Mesenchymal stem cell (in vitro differentiated cells and primary cell): ENCODE measurements at places on chromosomes 1 and 21.

GRCh38 chr1:96887501-96887900 is 165.9 kb downstream of the PTBP2 start:
- no peak for DNase-seq

- DNase-seq: no peak
Observed at GRCh38 chr1:203860396-203861025, 888 bp upstream of the SNRPE start.

GRCh38 chr21:42704861-42705260 is 51.4 kb downstream of the PDE9A start:
- no peak for DNase-seq

DNA sequence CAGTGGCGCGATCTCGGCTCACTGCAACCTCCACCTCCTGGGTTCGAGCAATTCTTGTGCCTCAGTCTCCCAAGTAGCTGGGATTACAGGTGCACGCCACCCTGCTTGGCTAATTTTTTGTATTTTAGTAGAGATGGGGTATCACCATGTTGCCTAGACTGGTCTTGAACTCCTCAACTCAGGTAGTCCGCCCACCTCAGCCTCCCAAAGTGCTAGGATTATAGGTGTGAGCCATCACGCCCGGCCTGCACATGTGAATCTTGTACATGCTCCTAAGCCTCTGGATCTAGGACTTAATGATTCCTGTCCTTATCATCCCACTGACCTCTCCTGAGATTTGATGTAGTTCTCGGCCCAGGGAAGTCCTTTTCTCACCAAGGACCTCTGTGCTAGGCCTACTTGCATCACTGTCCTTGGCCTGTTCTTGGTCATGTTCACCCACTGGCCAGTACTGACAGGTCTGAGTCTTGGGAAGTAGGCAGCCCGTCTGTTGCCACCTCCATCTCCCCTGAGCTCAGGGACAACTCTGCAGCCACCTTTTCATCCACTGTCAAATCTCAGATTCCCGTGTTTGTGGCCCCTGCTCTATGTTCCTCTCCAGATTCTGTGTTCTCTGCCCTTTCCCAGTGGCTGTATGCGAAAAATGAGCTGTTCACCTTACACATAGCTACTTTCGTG is 9.4 kb downstream of the HYI start:
- no peak for DNase-seq

DNA sequence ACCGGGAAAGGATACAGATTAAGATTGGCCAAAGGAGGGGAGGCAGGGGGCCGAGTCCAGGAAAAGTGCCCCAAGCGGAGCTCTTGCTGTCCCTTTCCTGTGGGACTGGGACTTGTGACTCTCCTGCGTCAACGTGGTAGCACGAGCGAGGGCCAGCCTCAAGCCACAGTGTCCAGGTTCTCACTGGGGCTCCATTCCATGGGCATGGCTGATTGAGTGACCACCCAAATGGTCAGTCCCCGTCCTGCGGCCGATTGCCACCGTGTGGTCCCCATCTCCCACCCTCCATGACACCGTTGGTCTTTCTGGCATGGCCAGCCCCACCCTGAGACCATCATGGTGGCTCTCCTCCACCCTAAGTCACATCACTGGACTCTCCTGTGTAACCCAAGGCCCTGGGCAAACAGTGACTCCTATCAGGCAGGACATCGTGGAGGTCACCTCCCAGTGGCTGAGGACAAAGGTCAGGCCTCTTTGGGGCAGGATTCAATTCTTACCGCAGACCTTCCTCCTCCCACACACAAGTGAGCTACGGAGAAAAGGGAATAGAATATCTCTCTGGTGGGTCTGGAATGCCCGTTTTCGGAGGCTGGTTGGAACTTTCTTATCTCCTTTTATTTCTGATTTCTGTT is 8.9 kb upstream of the C1orf174 start:
- no peak for DNase-seq

GRCh38 chr1:24572301-24572700 is 16.4 kb downstream of the NCMAP start:
- DNase-seq: no peak

GRCh38 chr1:26287033-26287711 is 7.3 kb downstream of the SH3BGRL3 start:
- DNase-seq: peak; percentile 21

GRCh38 chr1:161013488-161014230 is 7.3 kb downstream of the F11R start:
- peak; percentile 87 for DNase-seq

DNA sequence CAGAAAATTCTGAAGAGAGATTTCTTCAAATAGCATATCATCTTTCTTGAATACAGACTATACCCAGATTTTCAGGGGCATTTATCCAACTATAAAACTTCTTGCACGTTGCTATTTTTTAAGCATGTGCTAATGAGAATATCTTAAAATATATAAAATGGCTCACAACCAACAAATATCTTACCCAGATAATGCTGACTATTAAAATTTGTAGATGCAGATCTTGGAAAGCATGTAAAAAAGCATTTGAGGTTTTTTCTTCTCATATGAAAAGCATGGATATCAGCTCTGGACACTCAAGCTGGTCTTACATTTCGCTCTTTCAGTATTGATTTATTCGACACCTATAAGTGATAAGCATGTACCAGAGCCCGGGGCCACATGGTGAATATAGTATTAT is 1187.7 kb upstream of the ADGRL4 start:
- no peak for DNase-seq

DNA sequence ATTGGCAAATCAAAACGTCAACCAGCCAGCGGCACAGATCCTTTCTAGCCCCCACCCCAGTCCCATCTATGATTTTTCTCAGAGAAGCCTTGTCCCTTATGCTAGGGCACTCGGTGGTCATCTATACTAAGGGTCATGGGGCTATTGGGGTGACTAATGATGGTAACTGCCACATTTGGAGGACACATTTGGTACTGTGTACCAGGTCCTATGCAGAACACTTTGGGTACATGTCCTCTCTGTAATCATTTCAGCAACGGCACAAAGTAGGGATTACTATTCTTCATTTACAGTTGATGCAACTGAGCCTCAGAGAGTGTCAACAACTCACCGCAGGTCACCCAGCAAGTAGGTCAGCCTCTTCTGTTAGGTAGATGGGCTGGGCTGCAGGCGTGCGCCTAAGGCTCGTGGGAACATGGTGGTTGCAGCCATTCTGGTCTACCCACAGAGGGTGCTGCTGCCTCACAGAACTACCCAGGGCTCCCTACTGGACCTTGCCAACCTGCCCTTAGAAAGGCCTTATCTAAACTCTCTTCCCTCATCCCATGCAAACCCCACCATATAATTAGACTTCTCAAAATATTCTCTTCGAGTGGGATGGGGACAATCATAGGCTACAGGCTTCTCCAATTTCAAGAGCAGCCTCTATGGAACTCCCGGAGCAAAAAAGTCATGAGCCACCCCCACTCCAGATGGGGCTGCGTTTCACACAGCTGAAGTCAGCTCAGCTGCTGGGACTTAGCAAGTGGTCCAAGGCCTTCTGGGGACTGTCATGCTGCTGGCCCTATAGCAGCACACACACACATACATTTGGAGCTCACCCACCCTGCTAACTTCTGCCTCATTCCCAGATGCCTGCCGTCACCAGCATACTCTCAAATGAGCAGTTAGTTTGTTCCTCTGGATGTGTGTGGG is 5.8 kb upstream of the SDHB start:
- peak; percentile 74 for DNase-seq

GRCh38 chr21:45355573-45355972 is 49.4 kb upstream of the COL18A1 start:
- no peak for DNase-seq

DNA sequence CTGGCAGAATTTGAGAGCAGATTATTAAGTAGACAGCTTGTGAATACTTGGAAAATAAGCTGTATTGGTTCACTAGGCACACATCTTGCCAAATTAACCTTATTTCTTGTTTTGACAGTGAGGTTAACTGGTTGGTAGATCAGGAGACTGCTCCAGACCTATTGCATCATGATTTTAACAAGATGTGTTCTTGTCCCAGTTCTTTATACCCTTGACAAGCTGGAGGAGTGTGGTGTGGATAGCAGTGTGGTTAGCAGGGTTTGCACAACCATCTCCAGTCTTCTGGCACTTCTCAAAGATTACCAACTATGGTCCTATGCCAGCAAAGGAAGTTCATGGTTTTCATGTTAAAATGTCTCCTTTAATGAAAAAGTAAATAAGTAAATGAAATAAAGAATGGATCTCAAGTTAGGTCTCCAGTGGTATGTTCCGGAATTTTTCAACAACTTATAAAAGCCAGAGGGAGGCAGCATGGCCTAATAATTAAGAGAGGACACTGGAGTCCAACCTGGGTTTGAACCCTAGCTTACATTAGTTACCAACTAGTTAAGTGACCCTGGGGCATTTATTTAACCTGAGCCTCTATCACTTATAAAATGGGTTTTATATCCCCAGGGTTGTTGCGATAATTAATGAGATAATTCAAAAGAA is 34.1 kb downstream of the DDX20 start:
- peak; percentile 15 for DNase-seq

GRCh38 chr1:90475631-90476030 is 241.5 kb downstream of the BARHL2 start:
- DNase-seq: no peak

DNA sequence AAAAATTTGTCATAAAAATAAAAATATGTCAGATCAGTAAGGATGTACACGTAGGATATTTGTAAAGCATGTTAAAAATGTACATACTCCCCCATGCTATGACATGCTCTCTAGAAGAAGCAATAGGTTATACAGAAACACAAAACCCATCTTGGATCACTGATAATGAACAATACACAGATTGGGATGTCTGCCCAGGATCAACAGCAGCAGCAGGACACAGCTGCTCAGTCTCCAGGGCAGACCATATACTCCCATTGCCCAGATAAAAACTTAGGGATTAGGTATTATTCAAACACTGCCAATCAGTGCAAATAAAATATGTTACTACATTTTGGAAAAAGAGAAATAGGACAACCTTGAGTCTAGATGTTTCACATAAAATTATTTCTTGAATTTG is 39.0 kb downstream of the DAB1 start:
- DNase-seq: no peak

GRCh38 chr1:210770396-210770984 is 363.5 kb downstream of the KCNH1 start:
- DNase-seq: no peak

GRCh38 chr1:51514733-51515132 is 4.3 kb downstream of the EPS15 start:
- DNase-seq: no peak

- DNase-seq: no peak
Observed at GRCh38 chr1:92944901-92945747, 16.1 kb downstream of the DIPK1A start.

DNA sequence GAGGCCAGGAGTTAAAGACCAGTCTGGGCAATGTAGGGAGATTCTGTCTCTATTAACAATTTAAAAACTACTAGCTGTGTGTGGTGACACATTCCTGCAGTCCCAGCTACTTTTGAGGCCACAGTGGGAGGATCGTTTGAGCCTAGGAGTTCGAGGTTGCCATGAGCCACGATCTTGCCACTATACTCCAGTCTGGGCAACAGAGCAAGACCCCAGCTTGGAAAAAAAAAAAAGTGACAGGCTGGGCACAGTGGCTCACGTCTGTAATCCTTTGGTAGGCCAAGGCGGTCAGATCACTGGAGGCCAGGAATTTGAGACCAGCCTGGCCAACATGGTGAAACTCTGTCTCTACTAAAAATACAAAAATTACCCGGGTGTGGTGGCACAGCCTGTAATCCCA is 26.8 kb downstream of the HP1BP3 start:
- no peak for DNase-seq

DNA sequence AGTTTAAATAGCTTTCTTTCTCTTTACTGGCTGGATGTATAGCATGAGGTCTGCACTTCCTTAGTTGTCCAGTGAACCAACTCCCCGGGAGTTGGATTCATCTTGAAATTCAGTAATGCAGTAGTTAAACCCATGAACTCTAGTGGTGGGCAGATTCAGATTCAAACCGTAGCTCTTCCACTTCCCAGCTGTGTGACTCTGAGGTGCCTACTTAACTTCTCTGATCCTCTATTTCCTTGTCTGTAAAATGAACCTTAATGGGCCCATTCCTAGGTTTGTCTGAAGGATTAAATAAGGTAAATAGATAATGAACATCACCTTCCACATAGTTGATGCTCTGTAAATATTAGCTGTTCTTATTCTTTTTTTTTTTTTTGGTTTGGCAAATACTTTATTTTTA is 16.5 kb downstream of the PIK3CD start:
- DNase-seq: no peak

- peak; percentile 12 for DNase-seq
Observed at GRCh38 chr1:205435578-205436573, 14.0 kb upstream of the LEMD1 start.

- DNase-seq: no peak
Observed at GRCh38 chr1:178075333-178075732, 18.6 kb upstream of the RASAL2 start.

- no peak for DNase-seq
Observed at GRCh38 chr1:40151457-40152079, 9.6 kb upstream of the RLF start.

DNA sequence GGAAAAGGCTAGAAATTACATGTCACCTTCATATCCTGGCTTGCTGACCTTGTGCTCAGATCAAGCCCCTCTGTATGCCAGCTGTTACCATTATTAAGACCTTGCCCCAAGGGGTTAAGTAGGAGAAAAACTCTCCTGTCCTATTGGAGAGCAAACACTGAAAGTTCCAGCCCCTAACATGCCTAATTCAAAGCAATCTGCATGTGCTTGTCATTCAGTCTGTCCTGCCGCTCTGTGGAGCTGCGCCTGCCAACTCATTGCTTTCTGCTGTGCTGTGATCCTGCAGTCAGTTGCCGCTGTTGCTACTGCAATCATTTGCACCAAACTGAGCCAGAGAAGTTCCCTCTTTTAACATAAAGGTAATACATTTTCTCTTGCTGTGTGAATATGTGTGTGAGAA is 113.4 kb downstream of the DISP1 start:
- peak; percentile 60 for DNase-seq

DNA sequence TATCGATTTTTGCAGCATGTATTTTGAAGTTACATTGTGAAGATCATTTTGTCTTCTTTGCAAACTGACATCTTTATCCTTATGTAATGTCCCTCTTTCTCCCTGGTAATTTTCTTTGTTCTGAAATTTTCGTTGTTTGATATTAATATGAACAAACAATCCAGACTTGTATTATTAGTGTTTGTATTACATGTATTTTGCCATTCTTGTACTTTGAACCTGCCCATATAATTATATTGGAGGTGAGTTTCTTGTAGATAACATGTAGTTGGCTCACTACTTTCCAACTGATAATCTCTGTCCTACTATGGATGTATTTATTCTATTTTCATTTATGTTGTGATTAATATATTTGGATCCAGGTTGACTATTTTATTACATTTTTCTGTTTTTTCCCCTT is 27.1 kb downstream of the OBSCN start:
- DNase-seq: no peak

DNA sequence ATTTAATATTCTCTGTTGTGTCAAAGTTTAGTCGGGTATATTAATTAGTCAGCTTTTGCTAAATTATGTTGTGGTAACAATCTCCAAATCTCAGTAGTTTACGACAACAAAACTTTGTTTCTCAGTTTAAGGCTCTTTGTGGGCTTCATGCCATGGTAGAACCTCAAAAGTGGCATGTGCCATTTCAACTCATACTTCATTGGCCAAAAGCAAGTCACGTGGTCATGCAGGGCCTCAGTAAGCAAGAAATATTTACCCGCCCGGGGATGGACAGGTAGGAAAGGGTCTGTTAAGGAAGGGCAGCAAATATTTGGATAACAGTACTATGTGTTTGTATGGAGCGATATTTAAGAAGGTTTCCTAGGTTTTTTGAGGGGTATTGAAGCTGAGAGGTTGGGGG is 38.6 kb downstream of the ITSN1 start:
- DNase-seq: no peak
